Osteoblast (primary cell): ENCODE measurements at places on chromosomes 2 and 18. TPM values are rescaled to one million over a fixed set of nuclear protein-coding genes. Genes with fewer than 3 reads are reported as not detected.

DNA sequence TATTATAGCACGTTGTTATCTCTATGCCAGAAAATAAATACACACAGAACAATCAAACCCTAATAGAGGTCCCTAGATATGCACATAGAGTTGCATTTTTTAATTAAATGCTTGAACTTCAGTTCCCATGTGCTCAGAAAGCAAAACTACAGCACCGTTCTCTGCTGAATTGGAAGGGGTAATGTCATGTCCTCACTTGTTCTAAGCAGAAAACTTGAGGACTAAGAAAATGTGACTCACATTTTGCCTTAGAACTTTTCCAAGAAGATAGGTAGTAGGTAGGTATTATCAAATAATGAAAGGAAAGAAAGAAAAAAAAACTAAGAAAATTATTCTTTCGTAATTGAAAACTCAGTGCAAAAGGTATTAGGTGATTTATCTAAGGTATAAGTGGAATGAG is 607.3 kb downstream of the ERBB4 start:
- DNase-seq, result no peak

GRCh38 chr18:58539659-58540380 is 89.1 kb downstream of the ALPK2 start:
- no peak for DNase-seq

DNA sequence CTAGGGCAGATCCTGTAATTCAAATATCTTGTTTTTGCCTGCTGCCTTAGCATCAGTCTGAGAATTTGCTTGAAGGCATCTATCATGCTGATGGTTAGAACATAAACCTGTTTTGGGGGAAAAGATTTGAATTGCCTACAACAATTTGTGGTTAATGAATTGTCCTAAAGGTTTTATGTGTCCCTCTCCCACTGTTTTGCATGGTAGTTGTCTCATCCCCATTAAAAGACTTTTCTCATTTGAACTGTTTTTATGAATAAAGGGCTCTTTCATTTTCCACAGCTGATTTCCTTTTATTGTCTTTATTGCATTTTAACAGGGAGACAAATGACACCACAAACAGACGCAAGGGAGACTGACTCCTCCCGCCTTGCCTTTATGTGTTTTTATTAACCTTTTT is 275.6 kb downstream of the PIK3C3 start:
- no peak for DNase-seq

DPP4 gene
- total RNA-seq, result 192 and 256 TPM in 2 replicates

AKAIN1 gene
- total RNA-seq, result not detected in 2 replicates

NYAP2 gene
- total RNA-seq, result under 0.01 TPM in 1 of 2 replicates, not detected in the other

UPP2 gene
- total RNA-seq, result not detected in 2 replicates

FHL2 gene
- total RNA-seq, result 566 and 568 TPM in 2 replicates

AQP12B gene
- total RNA-seq, result not detected in 2 replicates
